ENCODE measurements at places on chromosomes 11 and 22.

- DNase-seq: no peak
These were observed 309.0 kb downstream of the BLID start for GRCh38 chr11:121807051-121807450.

- DNase-seq: no peak
These were observed 753.7 kb downstream of the BRD1 start for GRCh38 chr22:49073873-49074417.

- DNase-seq: peak; percentile 76
These were observed 47.5 kb upstream of the POU2AF1 start for GRCh38 chr11:111426617-111427016.

- DNase-seq: no peak
These were observed 103.1 kb downstream of the MPPED2 start for GRCh38 chr11:30483056-30483455.

DNA sequence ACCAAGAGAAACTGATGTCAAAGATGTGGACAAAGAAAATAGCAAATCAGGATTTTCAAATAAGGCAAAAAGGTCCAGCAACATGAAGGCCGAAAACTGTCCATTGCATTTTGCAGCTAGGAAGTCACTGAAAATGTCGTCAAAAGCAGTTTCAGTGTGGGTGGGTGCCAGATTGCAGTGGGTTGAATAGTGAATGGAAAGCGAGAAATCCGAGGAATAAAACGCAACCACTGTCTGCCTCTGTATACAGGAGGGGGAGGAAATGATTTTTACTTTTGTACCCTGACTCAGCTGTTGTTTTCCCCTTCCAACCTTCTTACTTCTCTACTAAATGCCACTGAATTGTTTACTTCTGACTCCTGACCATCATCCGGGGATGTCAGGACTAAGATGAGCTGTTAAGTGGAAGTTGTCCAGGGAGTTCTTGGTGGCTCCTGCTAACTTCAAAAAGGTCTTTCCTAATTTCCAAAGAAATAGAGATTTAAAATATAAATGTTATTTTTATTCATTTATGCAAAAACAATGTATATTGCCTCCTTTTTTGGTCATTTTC lies 64.9 kb upstream of the BIRC3 start:
- DNase-seq: no peak

- DNase-seq: no peak
These were observed 16.2 kb upstream of the MFRP start for GRCh38 chr11:119362741-119363080.

GRCh38 chr11:5336331-5336730 lies 7.0 kb downstream of the OR51B5 start:
- no peak for DNase-seq

GRCh38 chr11:7060868-7061267 lies 27.9 kb upstream of the RBMXL2 start:
- no peak for DNase-seq

DNA sequence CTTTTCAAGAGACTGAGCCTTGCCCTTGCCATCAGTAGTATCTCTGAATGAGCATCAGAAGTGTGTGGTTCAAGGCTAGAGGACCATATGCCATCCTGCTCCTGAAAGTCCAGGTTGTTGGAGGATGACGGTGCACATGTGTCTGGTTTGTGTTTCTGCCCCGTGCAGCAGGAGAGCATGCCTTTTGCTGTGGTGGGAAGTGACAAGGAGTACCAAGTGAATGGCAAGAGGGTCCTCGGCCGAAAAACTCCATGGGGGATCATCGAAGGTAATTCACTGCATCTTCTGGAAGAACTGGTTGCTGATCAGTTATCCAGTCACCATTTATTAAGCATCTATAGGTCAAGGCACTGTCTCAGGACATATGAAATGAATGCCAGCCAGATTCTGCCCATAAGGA lies 6.1 kb upstream of the WBP2NL start:
- no peak for DNase-seq

- no peak for DNase-seq
These were observed 36.1 kb upstream of the ADSL start for GRCh38 chr22:40310081-40310767.

GRCh38 chr11:120141768-120142423 lies 4.0 kb upstream of the TRIM29 start:
- no peak for DNase-seq

- no peak for DNase-seq
These were observed 483.5 kb downstream of the BRD1 start for GRCh38 chr22:49344161-49344560.

DNA sequence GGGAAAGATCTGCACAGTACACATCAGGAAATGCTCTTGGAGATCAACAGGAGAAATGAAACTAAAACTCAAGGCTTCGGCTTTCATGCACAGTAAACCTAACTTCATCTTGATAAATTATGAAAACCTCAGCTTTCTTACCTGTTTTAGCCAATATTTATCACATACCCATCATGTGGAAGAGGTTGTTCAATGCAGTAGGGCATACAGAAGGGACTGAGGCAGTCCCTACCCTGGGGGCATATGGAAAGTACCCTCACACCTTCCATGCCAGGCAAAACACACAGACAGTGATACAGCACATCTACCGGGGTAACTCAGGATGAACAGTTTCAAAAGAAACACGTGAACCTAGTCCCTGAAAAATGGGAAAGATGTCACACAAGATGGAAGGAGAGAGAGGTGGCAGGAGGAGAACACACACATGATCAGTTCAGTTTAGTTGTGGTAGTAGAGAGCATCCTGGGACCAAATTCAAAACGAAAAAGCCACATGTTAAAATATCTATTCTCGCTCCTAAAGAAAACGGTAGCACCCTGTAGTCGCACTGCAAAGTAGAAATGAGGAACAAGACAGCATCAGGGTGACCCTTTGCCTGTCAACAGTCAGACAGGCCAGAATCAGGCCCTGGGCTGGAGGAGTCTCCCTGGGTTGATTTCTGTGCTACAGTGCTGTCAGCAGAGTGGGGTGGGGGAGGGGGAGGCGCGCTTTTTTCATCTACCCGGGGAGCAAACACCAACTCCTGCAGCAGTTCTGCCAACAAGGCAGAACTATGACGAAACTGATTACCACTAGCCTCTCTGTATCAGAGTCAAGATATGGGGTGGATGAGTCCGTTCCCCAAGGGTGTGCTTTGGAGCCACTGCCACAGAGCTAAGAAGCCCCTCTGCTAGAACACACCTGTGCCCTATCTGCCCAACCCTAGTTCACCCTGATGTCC lies 1.3 kb downstream of the HIRA start:
- DNase-seq: no peak

- DNase-seq: no peak
These were observed 326.3 kb downstream of the AASDHPPT start for GRCh38 chr11:106403751-106404150.

GRCh38 chr11:129453293-129453721 lies 77.7 kb downstream of the BARX2 start:
- no peak for DNase-seq

DNA sequence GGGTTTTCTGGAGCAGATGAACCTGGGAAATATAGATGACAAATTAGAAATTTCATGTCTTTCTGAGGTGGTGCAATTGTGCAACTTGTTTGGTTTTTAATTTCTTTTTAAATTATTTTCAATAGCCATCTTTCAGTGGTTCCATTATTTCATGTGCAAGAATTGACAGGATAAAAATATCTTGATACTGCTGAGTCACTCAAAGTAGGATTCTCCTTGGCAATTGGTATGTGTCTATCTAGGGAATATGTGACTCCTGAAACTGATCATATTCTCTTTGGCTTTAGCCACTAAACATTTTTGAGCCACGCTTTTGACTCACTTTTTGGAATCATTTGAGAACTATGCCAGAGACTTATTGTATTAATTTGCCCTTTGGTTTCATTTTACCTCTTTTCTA lies 331.5 kb downstream of the KCNA4 start:
- DNase-seq: no peak

DNA sequence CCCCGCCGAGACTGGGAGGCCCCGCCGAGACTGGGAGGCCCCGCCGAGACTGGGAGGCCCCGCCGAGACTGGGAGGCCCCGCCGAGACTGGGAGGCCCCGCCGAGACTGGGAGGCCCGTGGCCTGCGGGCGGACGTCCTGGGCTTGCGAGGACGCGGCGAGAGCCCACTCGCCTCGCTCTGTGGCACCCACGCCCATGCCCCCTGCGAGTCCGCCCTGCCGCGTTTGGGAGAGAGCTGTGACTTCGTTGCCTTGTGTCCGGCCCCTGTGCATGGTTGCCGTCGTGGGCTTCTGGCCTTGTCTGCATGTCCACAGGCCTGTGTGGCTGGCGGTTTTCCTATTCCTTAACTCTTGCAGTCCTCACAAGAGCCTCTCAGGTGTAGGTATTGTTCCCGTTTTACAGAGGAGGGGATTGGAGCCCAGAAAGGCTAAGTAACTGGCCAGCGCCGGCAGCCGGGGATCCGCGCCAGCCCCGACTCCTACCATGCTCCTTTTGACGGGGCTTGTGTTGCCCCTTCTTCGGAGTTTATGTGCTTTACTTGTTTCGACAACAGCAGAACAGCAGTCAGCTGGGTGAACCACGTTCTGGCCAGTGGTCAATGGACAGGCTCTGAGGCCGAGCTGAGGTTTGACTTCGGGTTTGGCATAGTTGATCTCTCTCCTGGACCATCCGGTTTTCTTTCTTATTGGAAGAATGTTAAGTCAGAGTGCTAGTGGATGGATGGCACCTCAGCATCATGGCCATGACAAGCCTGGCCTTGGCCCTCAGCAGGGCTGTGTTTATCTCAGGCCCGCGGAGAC lies 741 bp downstream of the PHRF1 start:
- no peak for DNase-seq

DNA sequence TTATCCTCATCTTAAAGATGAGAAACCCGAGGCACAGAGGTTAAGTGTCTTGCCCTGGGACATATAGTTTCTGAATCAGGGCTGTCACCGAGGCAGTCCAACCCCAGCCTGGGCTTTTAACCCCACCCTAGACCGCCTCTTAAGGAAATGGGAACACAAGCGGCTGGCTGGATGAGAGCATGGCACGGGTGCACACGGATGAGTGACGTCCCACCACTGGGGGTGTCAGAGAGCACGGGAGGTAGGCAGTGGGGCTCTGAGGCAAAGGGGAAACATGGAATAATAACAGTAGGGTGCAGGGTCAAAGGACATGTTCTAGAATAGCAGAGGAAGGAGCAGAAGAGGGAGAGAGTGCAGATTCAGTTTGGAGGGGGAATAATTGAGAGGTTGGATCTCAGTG lies 22.3 kb downstream of the PPFIBP2 start:
- no peak for DNase-seq

GRCh38 chr11:94958121-94958696 lies 15.1 kb downstream of the CWC15 start:
- DNase-seq: no peak

DNA sequence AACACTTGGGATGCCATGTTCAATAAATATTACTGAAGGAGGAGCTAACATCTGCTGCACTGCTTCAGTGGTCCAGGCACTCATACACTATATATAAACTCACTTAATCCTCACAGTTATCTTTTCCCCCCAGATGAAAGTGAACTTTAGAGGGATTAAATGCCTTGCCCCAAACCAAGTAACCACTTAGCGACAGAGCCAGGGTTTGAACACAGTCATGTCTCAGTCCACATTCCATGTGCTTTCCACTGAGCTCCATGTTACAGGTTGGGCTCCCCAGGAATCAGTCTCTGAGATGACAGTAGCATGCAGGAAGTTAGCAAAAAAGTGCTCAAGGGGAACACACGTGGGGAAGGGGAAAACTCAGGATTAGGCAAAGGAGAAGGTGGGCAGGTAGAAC lies 59.3 kb downstream of the ENDOD1 start:
- no peak for DNase-seq

- DNase-seq: no peak
These were observed 11.1 kb upstream of the OOSP2 start for GRCh38 chr11:60029015-60029632.

- no peak for DNase-seq
These were observed 1.4 kb upstream of the FTH1 start for GRCh38 chr11:61968758-61969390.

DNA sequence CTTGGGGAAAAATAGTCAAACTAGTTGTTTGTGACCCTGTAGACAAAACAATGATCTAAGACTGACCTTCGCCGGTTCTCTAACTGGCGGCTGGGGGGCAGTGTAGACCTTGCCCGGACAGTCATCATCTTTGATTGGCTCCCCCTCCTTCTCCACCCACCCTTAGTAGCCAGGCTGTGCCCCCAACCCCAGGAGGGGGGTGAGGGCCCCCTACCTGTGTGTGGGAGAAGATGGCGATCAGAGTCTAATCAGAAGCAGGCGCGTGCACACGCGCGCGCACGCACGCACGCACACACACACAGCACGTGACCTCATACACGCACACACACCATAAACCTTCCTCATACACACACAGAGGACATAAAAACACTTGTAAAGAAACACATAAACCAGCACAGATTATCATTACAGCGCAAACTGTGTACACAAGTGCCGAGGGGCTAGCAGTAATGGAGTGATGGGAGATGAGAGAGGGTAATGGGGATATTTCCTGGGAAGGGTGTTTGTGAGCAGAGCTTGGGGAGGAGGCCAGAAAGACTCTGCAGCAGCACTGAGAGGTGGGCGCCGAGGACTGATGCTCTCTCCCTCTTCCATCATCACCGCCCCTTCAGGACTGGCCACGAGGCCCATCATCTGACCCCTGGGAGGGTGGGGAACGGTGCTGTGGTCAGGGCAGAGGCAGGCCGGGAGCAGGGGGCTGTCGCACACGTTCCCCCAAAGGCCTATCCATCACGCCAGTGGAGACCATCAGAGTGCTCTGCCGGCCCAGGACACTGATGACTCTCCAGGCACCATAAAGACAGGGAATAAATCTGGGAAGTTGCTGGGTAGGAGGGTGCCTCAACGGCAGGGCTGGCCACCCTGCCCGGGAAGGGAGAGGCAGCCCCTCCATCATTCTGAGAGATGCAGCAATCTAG lies 12.2 kb downstream of the NECTIN1 start:
- no peak for DNase-seq

GRCh38 chr11:61671527-61671926 lies 8.7 kb upstream of the DAGLA start:
- no peak for DNase-seq

DNA sequence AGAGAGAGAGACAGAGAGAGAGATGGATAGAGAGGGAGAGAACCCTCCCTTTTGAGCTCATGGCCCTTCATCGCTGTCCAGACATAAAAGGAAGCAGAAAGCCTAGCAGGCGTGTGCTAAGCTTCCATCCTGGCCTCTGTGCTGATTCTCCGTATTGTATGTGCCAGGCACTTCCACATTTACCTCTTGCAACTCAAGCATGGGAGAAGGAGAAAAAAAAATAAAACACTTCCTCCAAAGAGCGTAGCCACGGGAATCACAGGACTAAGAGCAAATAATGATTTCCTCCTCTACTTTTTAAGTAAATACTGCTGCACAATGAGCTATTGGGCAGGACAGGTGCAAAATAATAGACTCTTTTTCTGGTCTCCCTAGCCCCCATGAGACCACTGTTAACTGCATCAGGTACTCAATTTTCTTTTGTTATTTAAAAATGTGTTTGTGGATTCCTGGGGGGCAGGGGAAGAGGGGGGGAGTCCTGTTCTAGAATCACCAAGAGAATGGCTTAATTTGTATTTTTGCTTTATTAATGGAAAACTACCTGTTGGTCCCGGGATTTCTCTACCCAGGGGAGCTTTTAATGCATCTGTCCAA lies 154.3 kb downstream of the NXPE2 start:
- DNase-seq: no peak

- DNase-seq: no peak
These were observed 162.4 kb downstream of the SOX6 start for GRCh38 chr11:16193897-16194381.

GRCh38 chr11:132158696-132159095 lies 788.3 kb downstream of the NTM start:
- DNase-seq: no peak

All from RWPE2 (cell line).